ENCODE measurements at places on chromosomes 1 and 21.

DNA sequence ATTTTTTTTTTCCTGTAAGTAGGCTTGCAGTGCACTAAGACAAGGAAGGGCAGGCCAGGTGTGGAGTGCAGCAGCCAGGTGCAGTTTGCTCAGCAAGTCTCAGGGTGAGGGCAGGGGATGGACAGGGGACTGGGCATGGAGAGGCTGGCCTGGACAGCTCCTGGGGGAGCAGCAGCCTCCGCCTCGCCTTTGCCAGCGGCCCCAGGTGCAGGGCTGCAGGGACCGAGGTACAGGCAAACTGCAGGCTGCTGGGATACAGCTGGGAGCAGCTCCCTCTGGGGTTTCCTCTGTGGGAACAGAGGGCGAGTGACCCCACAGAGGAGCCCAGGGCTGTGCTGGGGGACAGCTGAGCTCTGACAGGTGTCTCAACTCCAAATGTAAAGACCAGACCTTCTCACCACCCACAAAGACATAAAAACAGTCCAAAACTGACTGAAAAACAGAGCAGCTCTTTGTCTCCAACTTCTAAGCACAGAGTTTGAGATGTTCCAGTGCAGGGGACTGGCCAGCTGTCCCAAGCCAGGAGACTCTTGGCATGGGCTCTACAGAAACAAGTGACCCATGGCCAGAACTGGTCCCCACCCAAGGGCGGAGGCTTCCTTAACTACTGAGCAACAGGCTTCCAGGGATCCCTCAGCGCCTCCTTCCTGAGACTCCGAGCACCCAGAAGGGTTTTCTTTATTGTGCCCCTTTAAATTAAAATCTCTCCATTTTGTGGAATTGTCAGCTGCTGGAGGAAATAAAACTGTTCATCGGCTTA lies 27.7 kb upstream of the AJAP1 start:
- DNase-seq, result no peak

DNA sequence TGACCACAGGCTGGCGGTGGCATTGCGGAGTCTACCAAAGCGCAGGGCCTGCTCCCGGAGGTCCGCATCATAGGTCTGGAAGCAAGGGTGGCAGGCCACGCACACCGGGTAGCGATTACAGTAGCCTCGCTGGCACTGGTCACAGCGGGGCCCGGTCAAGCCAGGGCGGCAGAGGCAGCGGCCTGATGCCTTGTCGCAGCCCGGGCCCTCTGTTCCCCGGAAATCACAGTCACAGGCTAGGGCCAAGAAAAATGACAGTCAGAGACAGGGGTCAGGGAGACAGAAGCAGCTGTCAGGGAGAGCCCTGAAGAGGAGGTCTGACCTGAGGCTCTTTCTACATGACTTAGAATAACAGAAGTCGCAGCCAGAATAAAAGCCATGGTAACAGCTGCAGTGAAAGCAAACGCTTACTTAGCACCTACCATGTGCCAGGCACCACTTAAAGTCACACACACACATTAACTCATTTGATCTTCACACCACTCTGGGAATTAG lies 26.4 kb downstream of the LAMB3 start:
- DNase-seq, result no peak

- peak; percentile 86 for DNase-seq
Observed at GRCh38 chr1:228150120-228150460, 360 bp downstream of the GJC2 start.

DNA sequence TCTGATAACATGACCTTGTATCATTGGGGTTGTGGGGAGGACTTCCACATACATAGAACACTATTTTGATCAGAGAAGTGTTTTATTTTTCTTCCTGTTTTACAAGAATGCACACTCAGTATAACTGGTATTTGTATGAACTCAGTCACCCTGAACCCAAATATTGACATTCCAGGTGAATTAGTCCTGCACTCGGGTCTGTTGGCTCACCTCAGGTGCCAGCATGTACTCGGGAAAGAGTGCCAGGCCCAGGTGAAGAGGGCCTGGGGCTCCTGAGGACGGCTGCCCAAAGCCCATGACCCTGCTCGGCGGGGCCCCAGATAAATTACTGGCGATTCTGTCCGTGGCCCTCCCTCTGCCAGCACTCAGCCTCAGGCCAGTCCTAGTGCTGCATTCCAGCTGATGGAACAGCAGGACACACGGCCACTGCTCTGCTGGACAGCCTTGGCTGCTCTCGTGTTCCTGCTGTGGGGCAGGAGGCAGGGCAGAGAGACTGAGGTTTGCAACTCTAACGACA lies 75.4 kb upstream of the TMPRSS2 start:
- DNase-seq, result peak; percentile 62

- no peak for DNase-seq
Observed at GRCh38 chr1:232218955-232219865, 410.7 kb downstream of the SIPA1L2 start.

DNA sequence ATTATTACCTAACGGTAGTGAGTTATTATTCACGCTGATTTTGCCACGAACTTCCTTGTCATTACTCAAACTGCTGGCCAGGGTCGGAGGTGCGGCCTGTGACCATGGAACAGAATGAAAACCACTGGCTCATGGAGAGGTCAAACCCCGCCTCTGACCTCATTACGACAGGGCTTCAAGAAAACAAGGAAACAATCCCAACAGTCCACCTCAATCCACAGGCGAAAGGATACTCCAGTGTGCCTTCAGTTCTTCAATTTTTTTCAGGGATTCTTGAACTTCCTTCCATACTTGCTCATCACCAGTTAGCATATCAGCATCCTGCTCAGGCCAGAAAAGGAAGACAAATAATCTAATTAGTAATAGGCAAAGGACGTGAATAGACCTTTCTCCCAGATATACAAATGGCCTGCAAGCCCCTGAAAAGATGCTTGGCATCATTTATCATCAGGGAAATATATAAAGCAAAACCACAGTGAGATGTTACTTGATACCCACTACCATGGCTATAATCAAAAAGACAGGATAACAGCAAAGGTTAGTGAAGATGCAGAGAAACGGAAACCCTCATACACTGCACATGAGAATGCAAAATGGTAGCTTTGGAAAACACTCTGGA lies 643.4 kb downstream of the SMYD3 start:
- DNase-seq, result no peak

DNA sequence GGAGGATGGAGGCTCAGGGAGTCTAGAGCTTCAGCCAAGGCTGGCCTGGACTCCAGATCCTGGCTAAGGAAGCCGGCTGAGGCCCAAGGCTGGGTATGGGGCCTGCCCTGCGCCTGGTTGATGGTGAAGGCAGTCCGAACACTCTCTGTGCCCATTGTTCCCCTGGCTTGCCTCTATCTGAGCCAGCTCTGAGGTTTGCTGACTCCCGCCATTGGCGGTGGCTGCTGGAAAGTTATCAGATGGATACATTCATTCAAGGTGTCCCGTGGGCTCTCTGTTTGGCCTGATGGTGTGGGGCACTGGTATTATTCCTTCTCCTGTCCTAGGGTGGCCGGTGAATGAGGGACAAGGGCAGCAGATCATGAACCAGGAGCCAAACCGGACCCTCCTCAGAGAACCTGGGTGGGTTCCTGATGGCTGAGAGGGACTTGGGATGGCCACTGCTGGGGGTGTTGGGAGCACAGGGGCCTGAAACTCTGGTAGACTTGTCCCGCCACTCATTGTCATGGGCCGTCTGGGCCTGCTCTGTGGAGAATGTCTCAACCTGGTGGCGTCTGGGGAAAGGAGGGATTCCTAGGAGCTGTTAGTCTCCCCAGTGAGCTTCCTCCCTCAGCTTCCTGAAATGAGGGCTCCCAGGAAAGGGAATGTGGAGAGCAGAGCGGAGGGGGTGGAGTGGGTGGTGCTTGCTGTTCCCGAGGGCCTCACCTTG lies 22.2 kb downstream of the SLC26A9 start:
- DNase-seq, result no peak

GRCh38 chr1:47962750-47963492 lies 34.3 kb downstream of the TRABD2B start:
- DNase-seq, result no peak

- DNase-seq, result peak; percentile 87
Observed at GRCh38 chr1:31954607-31955283, 16.6 kb upstream of the PTP4A2 start.

DNA sequence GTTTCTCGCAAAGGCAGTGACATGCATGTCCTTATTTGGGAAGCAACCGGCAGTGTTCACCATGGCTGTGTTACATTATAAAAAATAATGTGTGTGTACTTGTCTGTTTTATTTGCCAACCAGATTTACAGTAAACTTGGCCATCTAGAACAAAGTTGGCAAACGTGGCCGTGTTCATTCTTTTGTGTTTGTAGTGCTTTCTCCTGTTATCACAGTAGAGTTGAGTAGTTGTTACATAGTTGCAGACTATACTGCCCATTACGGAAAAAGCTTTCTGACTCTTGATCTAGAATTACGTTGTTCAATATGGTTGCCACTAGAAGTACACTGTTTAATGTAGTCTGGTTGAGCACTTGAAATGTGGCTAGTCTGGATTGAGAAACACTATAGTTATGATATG lies 19.4 kb downstream of the SOAT1 start:
- no peak for DNase-seq

DNA sequence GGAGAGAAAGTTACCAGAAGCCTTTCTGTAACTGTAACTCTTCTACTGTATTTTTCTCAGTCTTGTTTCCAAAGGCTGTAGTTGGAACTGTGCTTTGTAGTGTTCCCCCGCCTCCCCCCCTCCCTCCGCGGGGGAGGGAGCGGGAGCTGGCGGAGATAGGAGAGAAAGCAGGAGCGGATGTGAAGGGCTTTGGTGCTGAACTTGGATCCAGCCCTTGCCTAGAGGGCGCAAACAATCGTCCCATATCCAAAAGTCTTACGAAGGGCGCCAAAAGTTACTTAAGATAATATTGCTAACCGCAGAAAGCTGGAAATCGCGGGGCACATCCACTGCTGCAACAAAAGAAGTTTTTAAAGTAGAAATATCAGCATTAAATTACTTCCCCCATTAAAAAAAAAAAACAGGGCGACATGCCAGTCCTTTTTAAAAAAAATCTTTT lies 2.4 kb upstream of the NFIA start:
- peak; percentile 86 for DNase-seq
